ENCODE measurements at places on chromosomes 2 and 18. TPM values are rescaled to one million over a fixed set of nuclear protein-coding genes. Genes with fewer than 3 reads are reported as not detected.

DNA sequence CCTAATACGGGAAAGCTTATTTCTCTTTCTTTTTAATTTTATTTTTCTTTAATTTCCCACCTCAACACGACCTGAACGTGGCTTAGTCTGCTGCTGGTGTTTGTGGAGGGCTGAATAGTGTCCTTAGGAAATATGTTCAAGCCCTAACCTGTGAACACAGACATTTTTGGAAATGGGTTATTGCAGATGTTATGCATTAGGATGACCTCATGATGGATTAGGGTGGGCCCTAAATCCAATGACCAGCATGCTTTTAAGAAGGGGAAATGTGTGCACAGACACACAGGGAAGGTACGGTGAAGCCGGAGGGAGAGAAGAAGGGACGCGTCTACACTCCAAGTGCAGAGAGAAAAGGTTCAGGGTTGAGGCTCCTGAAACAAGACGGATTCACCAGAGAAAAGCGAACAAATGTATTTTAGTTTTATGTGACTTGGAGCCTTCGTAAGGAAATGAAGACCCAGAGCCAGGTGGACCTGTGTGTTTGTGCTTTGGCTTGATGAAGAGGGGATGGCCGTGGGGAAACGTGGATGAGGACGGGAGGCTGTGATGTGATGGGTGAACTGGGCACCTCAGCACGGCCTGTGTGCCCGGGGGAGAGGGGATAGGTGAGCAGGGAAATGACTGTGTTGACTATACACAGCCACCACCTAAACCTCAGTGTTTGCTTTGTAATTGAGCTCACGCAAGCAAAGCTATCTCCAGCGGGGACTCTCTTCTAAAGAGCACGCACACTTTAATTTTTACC, 37.5 kb downstream of the RTP5 start:
- no peak for DNase-seq

- no peak for DNase-seq
These were observed 335.9 kb downstream of the DLGAP1 start for GRCh38 chr18:4119127-4119648.

DNA sequence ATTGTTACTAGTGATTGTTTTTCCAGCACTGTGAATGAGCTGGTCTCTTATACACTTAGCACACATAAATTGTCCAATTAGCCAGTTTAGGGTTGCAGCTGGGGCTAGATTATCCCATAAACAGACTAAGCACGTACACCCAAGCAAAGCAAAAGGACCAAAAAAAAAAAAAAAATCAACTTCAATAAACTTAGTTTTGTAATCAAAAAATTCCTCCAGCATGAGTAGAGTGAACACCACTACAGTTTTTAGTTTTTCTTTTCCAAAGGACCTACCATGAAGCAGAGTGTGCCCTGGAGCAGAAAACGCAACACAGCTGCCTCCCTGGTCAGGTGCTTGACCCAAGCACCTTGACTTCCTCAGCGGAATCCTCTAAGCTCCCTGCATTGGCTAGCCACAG, 249.4 kb upstream of the SLC14A2 start:
- no peak for DNase-seq

GRCh38 chr2:206201075-206201848, 41.6 kb downstream of the EEF1B2 start:
- DNase-seq: no peak

GRCh38 chr2:792687-793086, 115.5 kb upstream of the TMEM18 start:
- DNase-seq: no peak

- no peak for DNase-seq
These were observed 133.5 kb downstream of the ASB1 start for GRCh38 chr2:238560234-238560633.

The ATP6V1B1 gene
- total RNA-seq: 0.43 TPM

All from Right ventricle myocardium superior (tissue), 1 donor.